Stimulated activated CD8-positive, alpha-beta memory T cell treated with anti-CD3 and anti-CD28 coated beads, Interleukin-4, amount 100 ng/mL, for 48 hours (primary cell): ENCODE measurements at places on chromosomes 4 and X.

GRCh38 chr4:31580843-31581242 lies 860.7 kb downstream of the PCDH7 start:
- no peak for DNase-seq

DNA sequence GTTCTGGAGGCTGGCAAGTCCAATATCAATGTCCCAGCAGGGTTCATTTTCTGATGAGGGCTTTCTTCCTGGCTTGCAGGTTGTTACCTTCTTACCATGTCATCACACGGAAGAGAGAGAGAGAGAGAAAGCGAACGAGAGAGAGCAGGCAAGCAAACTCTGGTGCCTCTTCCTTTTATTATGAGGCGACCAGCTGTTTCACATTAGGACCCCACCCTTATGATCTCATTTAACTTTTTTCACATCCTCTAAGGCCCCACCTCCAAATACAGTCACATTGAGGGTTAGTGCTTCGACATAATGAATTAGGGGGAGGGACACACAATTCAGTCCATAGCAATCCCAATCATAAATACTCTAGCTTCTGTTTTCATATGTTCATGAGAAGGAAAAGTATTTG lies 10.6 kb upstream of the GPR174 start:
- no peak for DNase-seq

DNA sequence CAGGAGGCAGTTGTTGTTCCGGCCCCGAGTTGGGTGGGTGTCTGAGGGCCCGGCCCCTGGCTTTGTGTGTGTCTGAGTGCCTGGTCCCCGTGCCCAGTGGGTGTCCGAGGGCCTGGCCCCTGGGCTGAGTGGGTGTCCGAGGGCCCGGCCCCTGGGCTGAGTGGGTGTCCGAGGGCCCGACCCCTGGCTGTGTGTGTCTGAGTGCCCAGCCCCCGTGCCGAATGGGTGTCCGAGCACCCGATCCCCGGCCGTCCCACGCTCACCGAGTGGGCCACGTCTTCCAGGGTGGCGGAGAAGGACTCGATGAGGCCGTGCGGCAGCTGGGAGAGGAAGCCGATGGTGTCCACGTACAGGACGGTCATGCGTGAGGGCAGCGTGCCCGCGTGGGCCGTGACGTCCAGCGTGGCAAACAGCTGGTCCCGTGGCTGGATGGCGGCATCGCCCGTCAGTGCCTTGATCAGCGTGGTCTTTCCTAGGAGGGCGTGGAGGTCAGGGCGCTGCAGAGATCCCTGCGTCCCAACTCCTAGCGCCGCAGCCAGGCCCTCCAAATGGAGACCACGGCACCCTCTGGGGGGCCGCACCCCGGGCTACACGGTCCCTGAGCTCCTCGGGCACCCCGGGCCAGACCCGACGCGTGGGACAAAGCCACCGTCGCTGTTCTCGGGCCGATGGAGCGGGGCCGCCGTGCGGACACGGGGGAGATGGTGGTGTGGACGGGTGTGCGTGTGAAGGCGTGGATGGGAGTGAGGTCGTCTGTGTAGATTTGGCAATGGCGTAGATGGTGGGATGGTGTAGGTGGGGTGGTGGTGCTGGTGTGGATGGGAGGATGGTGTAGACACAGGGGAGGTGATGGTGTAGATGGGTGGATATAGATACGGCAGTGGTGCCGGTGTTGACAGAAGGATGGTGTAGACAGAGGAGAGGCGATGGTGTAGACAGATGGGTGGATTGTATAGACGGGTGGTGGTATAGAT lies 7.2 kb downstream of the GTPBP6 start:
- no peak for DNase-seq

DNA sequence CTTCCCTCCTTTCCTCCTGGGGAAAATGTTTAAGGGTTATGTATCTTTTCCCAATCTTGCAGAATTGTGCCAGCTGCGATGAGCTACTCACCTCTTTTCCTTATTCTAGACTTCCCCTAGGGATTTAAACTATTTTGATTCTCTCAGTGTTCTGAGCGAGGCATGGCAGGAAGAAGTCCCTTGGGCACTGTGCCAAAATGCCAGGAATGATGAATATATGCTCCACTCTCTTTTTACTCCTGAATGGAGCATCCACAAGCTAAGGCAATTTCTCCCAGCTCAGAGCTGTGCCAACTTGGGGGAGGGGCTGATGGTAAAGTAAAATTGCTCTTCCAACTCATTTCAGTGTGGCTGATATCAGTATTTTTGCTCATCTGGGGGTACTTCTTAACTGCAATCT lies 4.0 kb upstream of the C4orf17 start:
- DNase-seq: no peak

DNA sequence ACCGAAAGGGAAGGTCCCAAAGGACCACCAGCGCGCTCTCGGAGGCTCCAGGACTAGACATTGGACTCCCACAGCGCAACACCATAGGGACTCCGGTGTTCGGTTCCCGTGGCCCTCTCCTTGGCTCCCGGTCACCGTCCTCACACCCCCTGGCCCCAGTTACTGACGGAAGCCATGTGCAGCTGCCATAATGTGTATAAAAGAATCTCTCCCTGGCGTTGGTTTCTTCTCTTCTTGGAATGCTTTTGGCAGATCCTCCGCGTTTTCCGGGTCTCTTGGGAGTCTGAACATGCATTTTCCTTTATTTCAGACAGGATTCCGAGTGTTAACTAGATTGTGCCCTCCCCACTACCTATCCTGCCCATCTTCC lies 69.8 kb downstream of the FBXO8 start:
- no peak for DNase-seq
